ENCODE measurements at places on chromosomes 7 and 10. TPM values are rescaled to one million over a fixed set of nuclear protein-coding genes. Genes with fewer than 3 reads are reported as not detected.
A peak's percentile ranks its signal among the peaks of the same experiment; 100 is the strongest.

DNA sequence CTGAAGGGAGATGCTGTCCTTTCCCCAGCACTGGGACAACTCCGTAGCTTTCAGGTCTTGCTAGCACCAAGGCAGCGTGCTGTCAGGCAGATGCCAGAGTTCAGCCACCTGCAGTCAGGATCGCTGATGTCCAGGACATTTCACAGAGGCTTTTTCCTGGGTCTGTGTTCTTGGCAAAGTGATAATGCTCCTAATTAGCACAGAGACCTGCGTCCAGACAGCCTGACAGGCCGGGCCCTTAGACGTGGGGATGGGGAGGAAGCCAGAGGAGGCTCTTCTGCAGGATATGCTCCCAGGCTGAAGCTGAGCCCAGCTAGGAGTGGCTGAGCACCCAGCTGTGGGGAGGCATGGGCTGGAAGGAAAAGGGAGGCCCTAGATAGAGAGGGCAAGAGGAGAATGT is 82.5 kb upstream of the TBX20 start:
- no peak for DNase-seq

DNA sequence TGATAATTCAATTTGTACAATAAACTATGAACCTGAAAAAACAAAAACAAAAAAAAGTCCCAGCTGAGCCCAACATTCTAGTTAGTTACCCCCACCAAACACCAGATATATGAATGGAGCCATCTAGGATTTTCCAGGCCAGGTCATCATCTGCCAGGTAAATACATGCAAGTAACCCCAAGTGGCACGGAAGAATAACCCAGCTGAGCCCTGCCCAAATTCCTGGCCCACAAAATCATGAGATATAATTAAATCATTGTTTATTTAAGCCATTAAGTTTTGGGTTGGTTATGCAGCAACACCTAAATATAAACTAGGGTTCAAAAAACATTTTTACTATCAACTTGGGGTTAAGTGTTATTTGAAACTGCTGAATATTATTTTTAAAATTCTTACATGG is 19.0 kb downstream of the PARD3 start:
- no peak for DNase-seq

DNA sequence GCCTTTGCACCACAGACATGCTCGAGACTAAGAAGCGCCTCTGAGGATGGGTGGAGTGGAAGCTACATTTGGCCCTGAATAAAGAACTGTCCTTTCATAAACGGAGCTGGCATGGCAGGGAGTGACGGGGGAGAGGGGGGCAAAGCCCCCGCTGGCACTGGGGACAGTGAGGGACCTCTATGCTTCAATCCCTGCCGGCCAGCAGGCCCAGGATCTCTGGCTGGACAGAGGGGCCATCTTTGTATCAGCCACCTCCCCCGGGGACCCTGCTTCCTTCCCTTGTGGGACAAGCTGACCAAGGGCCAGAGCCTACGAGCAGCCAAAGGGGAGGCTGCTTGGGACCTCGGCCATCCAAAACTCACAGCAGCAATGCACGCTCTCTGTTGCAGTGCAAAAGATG is 28.2 kb upstream of the ECHDC3 start:
- no peak for DNase-seq

DNA sequence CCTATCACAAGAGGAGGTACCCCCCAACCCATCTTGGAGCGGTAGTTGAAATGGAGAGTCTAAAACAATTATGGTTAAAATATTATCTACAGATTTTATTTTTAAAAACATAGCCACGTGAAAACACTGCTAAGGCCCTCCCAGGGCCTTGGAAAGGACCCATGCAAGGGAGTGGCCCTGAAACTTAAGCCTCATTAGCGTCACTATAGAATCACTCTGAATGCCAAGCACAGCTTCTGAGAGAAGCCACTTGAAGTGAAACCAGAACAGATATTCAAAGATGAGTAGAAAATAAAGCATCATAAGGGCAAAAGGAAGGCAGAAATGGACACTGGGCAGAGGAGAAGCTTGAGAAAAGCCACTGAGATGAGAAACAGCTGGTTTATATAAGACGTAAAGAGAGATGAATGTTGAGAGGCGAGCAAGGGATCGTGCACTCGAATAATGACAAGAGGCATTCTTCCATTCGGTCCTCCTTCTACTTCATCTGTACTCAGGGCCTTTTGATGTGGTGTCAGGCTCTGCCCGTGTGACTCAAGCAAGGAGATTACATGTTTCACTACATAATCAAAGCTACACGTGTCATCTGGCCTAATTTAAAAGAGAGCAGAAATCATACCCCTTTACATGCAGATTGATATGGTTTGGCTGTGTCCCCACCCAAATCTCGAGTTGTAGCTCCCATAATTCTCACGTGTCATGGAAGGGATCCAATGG is 33.4 kb upstream of the SLC39A12 start:
- no peak for DNase-seq

DNA sequence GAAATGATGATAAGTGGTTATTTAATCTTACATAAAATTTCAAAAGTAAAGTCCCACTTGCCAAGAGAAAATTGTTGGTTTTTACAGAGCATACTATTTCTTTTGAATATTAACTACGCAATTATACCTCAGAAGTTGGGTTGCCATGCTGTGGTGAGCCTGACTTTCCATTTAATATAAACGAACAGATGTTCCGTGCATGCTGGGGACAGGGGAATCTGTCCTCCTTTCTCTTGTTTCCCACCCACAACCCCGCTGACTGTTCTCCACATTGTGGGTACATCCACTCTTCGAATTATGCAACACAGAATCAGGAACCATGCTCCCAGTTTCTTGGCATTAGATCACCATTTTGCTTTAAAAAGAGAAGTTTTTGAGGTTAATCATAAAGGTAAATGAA is 29.2 kb upstream of the RTKN2 start:
- DNase-seq: no peak

GRCh38 chr10:97333351-97333600 is 1.3 kb downstream of the FRAT2 start:
- no peak for DNase-seq

- DNase-seq: no peak
Observed at GRCh38 chr7:128679920-128680319, 7.8 kb downstream of the GARIN1A start.

DNA sequence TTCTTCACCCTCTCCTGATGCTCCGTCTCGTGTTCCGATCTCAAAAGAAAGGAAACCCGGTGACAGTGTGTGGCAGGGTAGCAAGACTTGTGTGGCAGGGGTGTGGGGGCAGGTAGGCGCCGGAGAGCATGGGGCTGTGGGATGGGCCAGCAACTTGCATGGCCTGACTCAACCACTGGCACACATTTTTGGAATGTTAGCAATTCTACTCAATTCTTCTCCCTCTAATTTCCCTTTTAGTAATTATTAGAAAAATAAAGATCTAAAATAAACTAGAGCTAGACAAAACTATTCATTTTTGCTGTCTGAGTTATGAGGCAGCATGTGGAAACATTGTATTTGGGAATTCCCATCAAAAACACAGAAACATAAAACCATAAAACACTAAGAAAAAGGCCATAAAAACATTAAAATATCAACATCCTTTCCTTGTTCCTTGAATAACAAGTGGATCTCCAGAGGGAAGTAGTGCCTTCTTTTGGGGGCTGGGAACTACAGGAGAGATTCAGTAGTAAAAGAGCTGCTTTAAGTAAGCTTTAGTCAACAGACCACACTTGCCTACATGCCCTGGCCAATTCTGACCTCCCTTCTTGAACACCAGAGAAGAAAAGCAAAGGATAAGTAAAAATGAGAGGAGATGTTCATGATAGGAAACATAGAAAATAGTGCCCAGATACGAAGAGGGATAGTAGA is 21.8 kb downstream of the SEMA3C start:
- no peak for DNase-seq

DNA sequence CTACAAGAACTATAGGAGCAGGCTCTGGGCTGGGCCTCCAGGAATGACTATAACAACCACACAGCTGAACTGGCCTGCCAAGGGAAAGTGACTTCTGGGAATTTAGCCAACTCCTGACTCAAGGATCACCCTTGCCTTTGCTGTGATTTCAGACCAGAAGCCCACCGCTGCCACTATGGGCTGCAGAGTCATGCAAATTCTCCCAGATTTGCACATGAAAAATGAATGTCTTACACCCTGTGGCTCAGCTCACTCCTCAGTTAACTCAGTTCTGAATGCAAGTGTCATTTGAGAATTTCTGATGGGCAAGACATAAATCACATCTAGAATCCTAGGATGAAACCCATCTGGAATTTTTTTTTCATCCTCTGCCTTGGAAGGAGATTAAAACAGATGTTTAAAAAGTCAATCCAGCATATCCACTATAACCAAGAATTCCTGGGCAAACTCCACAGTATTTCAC is 186.5 kb upstream of the BET1 start:
- DNase-seq: no peak

DNA sequence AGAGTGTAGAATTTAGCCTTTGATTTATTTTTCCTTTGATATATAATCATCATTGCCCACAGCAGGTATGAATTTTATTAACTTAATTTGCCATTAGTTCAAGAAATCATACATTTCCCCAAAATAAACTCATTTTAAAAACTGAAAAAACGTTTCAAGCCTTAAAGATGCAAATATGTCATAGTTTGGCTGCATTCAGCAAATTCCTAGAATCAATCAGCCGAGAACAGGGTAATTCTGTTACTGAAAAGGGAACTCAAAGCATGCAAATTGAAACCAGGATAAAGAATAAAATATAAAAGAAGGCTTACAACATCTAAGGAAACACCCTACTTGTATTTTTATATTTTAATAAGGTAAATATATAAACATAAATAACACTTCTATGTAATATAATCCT is 233.8 kb upstream of the PRKCQ start:
- DNase-seq: no peak

DNA sequence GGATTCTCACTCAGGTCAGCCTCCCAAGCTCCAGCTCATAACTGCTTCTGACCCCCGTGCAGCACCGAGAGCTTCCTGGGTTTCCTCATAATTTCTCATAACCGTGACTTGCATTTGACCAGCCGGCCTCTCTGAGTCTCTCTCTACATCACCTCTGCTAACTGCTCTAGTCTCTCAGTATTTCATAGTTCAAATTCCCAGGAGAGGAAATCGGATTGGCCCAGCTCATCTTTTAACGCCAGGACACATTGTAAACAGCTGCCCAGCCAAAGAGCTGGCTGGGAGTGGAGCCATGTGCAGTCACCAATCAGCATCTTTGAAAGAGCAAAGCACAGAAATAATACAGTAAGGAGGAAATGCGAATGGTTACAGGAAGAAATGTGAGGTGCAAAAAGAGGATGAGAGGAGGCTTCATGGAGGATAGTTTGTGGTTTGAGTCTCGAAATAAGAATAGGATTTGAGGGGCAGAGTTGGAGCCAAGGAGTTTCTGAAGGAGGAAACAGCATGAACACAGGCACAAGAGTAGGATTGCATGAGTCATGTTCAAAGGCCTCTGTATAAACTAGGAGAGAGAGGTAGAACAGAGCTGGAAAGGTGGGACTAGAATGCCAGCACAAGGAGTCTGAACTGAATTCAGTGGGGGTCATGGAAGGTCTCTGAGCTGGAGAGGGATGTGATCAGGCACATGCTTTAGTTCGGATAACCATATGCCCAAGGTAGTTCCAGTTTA is 15.2 kb upstream of the LBX1 start:
- DNase-seq: no peak

DNA sequence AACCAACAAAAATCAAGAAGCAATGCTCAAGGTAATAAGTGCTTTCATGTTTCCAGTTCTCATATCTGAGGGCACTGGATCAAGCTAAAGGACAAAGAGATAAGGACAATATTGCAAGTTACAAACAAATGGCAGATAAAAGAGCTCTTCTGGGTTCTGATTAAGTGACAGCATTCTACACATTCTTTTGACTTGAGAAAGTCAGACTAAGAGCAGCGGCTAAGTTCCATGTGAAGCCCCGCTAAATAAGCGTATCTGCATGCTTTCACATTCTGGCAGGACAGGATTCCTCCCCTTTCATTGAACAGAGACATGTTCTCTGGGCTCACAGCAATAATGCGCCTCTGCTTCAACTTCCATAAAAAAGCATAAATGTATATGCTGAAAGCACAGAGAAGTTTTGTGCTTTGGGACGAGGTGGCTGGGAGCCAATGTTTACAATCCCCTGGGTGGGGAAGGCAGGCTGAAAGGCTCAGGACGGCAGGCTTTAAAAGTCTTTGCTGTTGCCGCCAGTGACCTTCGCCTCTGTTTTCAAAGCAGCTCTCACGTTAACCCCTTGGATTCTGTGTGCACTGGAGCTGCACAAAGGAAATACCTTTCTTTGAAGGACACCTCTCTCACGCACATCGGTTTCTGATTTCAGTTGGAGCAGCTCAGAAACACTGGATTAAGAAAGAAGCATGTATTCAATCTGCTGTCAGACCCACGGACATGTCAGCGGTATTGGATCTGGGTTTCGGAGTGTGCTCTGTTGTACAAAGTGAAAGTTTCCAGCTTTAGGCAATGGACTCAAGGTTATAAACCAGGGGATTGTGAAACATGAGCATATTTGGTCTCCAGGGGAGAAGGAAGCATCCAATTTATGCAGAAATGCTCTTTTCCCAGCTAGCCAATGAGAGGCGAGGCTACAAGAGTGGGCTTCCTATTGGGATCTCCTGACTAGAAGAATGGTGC is 105.4 kb upstream of the FAM133B start:
- peak; percentile 85 for DNase-seq

DNA sequence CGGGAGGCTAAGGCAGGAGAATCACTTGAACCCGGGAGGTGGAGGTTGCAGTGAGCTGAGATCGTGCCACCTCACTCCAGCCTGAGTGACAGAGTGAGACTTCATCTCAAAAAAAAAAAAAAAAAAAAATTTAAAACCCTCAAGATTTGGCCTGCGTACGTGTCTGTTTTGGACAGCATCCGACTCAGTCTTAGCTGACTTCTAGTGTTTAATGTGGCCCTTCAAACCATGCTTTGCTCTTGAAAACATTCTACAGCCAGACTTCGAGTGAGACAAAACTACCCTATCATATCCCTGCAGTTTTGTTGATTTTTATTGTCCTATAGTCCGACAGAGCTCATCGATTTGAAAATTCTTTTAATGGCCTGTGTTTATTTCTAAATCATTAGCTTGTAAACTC is 227.1 kb upstream of the SH2B2 start:
- no peak for DNase-seq

Gene TEX47
- total RNA-seq: not detected

Gene VPS37D
- total RNA-seq: 1.3 TPM

Gene TAS2R16
- not detected for total RNA-seq

Gene ATP6V0A4
- not detected for total RNA-seq

Gene CUL2
- total RNA-seq: 7.3 TPM

Gene MYL10
- total RNA-seq: not detected

Gene ZNF22
- 30.4 TPM for total RNA-seq

Gene ALOX5
- 42.5 TPM for total RNA-seq

Gene HABP2
- total RNA-seq: 9.2 TPM

Gene VAX1
- total RNA-seq: not detected

Gene EBF3
- 4.6 TPM for total RNA-seq

Gene MYO1G
- 3.3 TPM for total RNA-seq
